ENCODE measurements at places on chromosomes 1 and 21. TPM values are rescaled to one million over a fixed set of nuclear protein-coding genes. Genes with fewer than 3 reads are reported as not detected.

Gene KRTAP13-2
- 0.41 TPM for total RNA-seq

GRCh38 chr1:182317611-182318161 lies 73.9 kb downstream of the GLUL start:
- no peaks in the 10 kb centered on the region for H3K4me1 ChIP-seq
- no peak overlapping the region for H3K27ac ChIP-seq
- no peak overlapping the region for H3K4me3 ChIP-seq
- no peak for DNase-seq

DNA sequence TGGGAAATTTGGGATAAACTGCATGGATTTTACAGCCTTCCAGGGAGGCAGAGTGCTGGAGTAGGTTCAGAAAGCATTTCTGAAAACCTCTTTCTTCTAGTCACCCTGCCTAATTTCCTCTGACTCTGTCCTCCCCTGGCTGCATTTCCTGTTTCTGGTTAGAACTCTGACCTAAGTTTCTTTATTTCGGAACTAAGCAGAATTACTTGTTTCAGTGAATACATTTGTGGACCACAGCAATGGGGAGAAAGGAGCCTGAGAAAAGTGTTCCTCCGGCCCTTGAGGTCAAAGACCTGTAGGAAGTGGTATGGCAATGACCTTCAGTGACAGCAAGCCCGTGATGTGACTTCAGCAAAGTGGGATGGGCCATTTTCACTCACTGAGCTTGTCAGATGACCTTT lies 173.4 kb upstream of the RUNX1 start:
- peak; percentile 26 for DNase-seq
- H3K4me3 ChIP-seq = no peak overlapping the region
- H3K27ac ChIP-seq = no peak overlapping the region
- no peaks in the 10 kb centered on the region for H3K27me3 ChIP-seq
- no peaks in the 10 kb centered on the region for H3K36me3 ChIP-seq

GRCh38 chr21:41682719-41683179 lies 84.1 kb downstream of the RIPK4 start:
- H3K4me1 ChIP-seq = no peaks in the 10 kb centered on the region
- peaks cover 3% of the 10 kb centered on the region for H3K27me3 ChIP-seq
- H3K4me3 ChIP-seq = no peak overlapping the region
- no peak overlapping the region for H3K27ac ChIP-seq
- DNase-seq = no peak
- no peaks in the 10 kb centered on the region for H3K36me3 ChIP-seq
